SK-MEL-5 (cell line): ENCODE measurements at places on chromosomes 3 and 15. TPM values are rescaled to one million over a fixed set of nuclear protein-coding genes. Genes with fewer than 3 reads are reported as not detected.

C3orf22 gene
- total RNA-seq = not detected in 2 replicates

CXCR6 gene
- total RNA-seq = not detected in 2 replicates

EPHB3 gene
- 0.37 and 0.67 TPM in 2 replicates for total RNA-seq

RBP2 gene
- total RNA-seq = not detected in 2 replicates

WDR72 gene
- 2.3 and 3.9 TPM in 2 replicates for total RNA-seq

CAMKV gene
- 0.32 and 0.58 TPM in 2 replicates for total RNA-seq

UNC13C gene
- not detected in 2 replicates for total RNA-seq

FETUB gene
- not detected in 2 replicates for total RNA-seq

GP5 gene
- total RNA-seq = not detected in 2 replicates

STAC gene
- total RNA-seq = 2.2 TPM in 1 of 2 replicates, not detected in the other

EIF5A2 gene
- total RNA-seq = 11.1 and 13.9 TPM in 2 replicates

SMCO1 gene
- not detected in 2 replicates for total RNA-seq

SOX14 gene
- not detected in 2 replicates for total RNA-seq

BTLA gene
- not detected in 2 replicates for total RNA-seq

C3orf85 gene
- not detected in 2 replicates for total RNA-seq

SYNM gene
- total RNA-seq = 20.3 and 25.9 TPM in 2 replicates

PLAAT1 gene
- 19.3 and 21.1 TPM in 2 replicates for total RNA-seq

KIF15 gene
- 10.0 and 12.8 TPM in 2 replicates for total RNA-seq

DMXL2 gene
- total RNA-seq = 42.2 and 46.4 TPM in 2 replicates

RPL39L gene
- 33.8 and 35.6 TPM in 2 replicates for total RNA-seq

PRTG gene
- total RNA-seq = 11.3 and 16.4 TPM in 2 replicates

SEMA3F gene
- total RNA-seq = 1.5 and 2.5 TPM in 2 replicates

KCNAB1 gene
- total RNA-seq = 0.66 and 0.90 TPM in 2 replicates

HRG gene
- not detected in 2 replicates for total RNA-seq

MYZAP gene
- total RNA-seq = 0.21 TPM in 1 of 2 replicates, not detected in the other

ARHGEF3 gene
- total RNA-seq = 9.5 and 10.9 TPM in 2 replicates

SNTN gene
- not detected in 2 replicates for total RNA-seq

MUSTN1 gene
- total RNA-seq = 0.43 TPM in 1 of 2 replicates, not detected in the other

P2RY1 gene
- total RNA-seq = 3.6 and 4.8 TPM in 2 replicates

CP gene
- 0.43 and 0.53 TPM in 2 replicates for total RNA-seq

MKRN3 gene
- not detected in 2 replicates for total RNA-seq

GP9 gene
- not detected in 2 replicates for total RNA-seq

CA12 gene
- 17.4 and 19.2 TPM in 2 replicates for total RNA-seq

KBTBD12 gene
- total RNA-seq = not detected in 2 replicates

CADM2 gene
- total RNA-seq = not detected in 2 replicates

ETV5 gene
- 167 and 177 TPM in 2 replicates for total RNA-seq

FAM227B gene
- 2.6 and 3.2 TPM in 2 replicates for total RNA-seq

ICE2 gene
- total RNA-seq = 34.3 and 46.3 TPM in 2 replicates

GNB4 gene
- total RNA-seq = 44.3 and 46.7 TPM in 2 replicates

ATP13A5 gene
- total RNA-seq = not detected in 2 replicates

ATR gene
- total RNA-seq = 26.0 and 33.5 TPM in 2 replicates

TTLL13 gene
- 0.18 TPM in 1 of 2 replicates, not detected in the other for total RNA-seq

AGBL1 gene
- total RNA-seq = not detected in 2 replicates

DGKG gene
- total RNA-seq = 4.7 and 5.2 TPM in 2 replicates

ECE2 gene
- not detected in 2 replicates for total RNA-seq

SCAMP5 gene
- 3.4 and 5.4 TPM in 2 replicates for total RNA-seq

TM4SF18 gene
- 66.3 and 72.6 TPM in 2 replicates for total RNA-seq

ALG1L2 gene
- total RNA-seq = not detected in 2 replicates

C2CD4A gene
- total RNA-seq = not detected in 2 replicates

TEX55 gene
- not detected in 2 replicates for total RNA-seq

CACNA2D2 gene
- total RNA-seq = 0.21 and 0.80 TPM in 2 replicates

ABTB1 gene
- total RNA-seq = 1.1 and 1.3 TPM in 2 replicates

C15orf62 gene
- total RNA-seq = not detected in 2 replicates

CCNB2 gene
- total RNA-seq = 44.7 and 49.8 TPM in 2 replicates

IL16 gene
- 6.4 and 6.6 TPM in 2 replicates for total RNA-seq

RARB gene
- 0.87 and 1.0 TPM in 2 replicates for total RNA-seq

GXYLT2 gene
- total RNA-seq = 18.2 and 27.2 TPM in 2 replicates

IQGAP1 gene
- total RNA-seq = 141 and 153 TPM in 2 replicates
